ENCODE measurements at places on chromosomes 1 and 21. TPM values are rescaled to one million over a fixed set of nuclear protein-coding genes. Genes with fewer than 3 reads are reported as not detected.

GRCh38 chr1:20614131-20614579, 19.1 kb upstream of the PINK1 start:
- no peak for DNase-seq

GRCh38 chr1:1259951-1260600, 13.6 kb upstream of the C1QTNF12 start:
- DNase-seq = no peak

DNA sequence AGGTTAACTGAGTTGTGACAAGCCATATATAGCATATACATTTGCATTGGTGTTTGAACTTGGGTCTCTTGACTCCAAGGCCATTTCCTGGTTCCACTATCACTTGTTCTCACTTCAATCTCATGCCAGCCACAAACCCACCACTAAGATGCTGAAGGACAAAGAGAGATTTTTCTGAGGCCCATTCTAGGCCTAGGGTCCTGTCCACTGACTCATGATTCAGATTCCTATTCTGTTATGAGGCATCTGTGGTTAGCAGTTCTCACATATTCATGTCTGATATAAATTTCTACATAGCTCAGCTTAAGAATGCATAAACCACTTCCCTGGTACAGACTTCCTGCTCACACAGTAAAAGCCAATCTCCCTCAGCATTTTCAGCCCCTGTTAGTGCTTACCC, 326.1 kb upstream of the BEND5 start:
- no peak for DNase-seq

DNA sequence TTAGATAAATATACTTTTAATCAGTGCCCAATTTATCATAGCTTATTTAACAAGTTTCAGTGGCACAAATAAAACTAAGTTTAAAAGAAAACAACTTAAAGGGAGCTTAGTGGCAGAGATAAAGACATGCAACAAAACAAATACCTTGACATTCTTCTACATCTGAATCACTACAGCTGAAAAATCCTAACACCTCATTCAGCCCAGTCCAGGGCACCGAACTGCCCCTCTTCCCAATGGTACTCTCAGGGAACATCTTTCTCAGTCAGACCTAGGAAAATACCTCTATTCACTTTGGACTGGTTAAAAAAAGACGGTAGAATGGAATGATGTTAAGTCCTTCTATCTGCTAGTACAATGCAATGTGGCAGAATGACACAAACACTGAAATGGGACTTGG, 8.3 kb downstream of the OTUD7B start:
- DNase-seq = no peak

- no peak for DNase-seq
Measured at GRCh38 chr1:14215151-14215550, 383.3 kb upstream of the KAZN start.

The IL24 gene
- 0.23 TPM for polyA plus RNA-seq

- DNase-seq = no peak
Measured at GRCh38 chr1:230972855-230973271, 5.8 kb downstream of the TTC13 start.

The PROK1 gene
- polyA plus RNA-seq = 0.12 TPM

DNA sequence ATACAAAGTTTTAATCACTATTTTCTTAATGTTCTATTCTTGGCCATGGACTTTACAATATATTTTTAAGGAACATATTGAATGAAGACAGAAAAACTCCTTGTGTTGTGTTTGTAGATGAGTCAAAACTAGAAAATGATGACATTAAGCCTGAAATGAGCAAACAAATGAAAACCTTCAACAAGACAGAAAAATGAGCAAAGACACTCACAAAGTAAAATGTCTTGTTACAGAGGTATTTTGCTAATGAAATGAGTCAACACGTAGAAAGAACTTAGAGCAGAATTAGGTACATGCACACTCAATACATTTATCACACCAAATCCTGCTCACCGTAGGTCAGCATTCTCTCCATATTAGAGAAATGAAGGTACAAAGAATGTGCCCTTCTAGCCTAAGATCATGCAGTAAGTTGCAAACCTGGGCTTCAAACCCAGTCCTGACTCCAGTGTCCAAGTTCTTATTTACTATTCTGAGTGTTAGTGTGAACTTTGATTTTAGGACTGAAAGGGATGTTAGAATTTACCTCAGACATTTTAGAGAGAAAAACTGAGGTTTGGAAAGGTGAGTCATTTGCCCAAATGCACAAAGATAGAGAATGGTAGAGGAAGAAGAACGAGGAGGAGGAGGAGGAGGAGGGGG, 133.9 kb upstream of the SGIP1 start:
- no peak for DNase-seq

DNA sequence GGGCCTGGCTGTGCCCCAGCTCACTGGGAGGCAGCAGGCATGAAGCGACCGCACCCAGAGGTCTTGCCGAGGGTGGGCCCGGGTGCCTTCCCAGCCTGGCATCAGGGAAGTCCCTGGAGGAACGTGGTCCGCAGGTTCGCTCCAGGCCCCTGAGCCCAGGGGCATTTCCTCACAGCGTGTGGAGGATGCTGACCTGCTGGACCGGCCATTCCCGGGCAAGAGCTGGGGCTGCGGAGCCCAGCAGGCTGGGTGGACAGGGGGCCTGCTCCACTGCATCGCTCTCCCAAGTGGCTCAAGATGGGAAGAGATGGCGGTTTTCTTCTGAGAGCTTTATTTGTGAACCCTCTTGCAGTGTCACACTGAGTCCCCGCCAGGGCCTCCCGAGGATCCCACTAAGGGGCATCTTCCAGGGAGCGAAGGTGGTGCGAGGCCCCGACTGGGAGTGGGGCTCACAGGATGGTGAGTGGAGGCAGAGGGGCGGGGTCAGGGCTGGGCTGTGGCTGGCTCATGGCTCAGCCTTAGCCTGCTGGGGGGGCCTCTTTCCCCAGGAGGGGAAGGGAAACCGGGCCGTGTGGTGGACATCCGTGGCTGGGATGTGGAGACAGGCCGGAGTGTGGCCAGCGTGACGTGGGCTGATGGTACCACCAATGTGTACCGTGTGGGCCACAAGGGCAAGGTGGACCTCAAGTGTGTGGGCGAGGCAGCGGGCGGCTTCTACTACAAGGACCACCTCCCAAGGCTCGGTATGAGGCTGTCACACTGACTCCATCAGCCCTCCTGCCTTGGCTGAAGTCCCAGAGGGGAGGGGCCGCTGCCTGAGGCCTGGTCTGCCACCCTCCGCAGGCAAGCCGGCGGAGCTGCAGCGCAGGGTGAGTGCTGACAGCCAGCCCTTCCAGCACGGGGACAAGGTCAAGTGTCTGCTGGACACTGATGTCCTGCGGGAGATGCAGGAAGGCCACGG, 7.2 kb upstream of the MMP23B start:
- DNase-seq = no peak

GRCh38 chr1:221454096-221454495, 287.8 kb downstream of the DUSP10 start:
- no peak for DNase-seq

The CCDC17 gene
- polyA plus RNA-seq = 2.6 TPM

- no peak for DNase-seq
Measured at GRCh38 chr1:47709872-47710231, 272.0 kb downstream of the FOXD2 start.

DNA sequence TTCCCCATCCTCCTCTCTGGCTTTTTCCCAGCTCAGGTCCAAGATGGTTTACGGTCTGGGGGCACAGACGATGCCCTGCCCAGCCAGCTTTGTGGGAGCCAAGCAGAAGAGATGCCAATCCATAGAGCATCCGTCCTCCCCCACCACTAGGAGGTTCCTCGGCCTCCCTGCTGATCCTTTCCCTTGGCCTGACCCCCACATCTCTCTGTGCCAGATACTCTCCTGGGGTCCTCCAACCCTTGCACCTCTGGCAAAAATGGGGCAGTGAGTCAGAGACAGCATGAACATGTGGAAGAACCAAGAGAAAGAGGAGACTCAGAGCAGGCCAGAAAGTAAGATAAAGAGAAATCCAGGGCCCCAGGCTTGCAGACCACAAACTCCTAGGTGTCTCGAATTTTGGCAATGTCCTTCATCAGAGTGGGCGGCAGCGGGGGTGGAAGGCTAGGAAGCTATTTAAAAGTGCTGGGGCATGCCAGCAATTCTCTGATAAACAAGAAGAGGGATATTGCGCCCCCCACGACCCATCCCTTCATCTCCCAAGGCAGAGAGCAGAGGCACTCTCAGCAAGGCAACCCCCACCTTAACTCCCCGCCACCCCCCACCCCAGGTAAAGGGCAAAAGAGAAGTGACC, 11.4 kb downstream of the BLACAT1 start:
- DNase-seq = no peak

Measured in renal cortex interstitium (tissue), 15 donors.